Subcutaneous adipose tissue (tissue), 4 donors: ENCODE measurements at places on chromosomes 6 and 20. TPM values are rescaled to one million over a fixed set of nuclear protein-coding genes. Genes with fewer than 3 reads are reported as not detected.

The AKAP7 gene
- 16.4 TPM for total RNA-seq

The ABHD16A gene
- 30.7 TPM for total RNA-seq

The EPB41L1 gene
- total RNA-seq = 51.0 TPM

The PRKN gene
- 11.7 TPM for total RNA-seq

The ZBP1 gene
- 1.0 TPM for total RNA-seq
